ENCODE measurements at places on chromosomes 3 and 15. TPM values are rescaled to one million over a fixed set of nuclear protein-coding genes. Genes with fewer than 3 reads are reported as not detected.
A peak's percentile ranks its signal among the peaks of the same experiment; 100 is the strongest.

- DNase-seq = peak; percentile 22
Observed at GRCh38 chr3:59573911-59574310, 524.1 kb upstream of the CFAP20DC start.

GRCh38 chr3:132256989-132257388 is 60.2 kb upstream of the ACP3 start:
- DNase-seq = peak; percentile 69

GRCh38 chr15:88204584-88204983 is 52.0 kb downstream of the NTRK3 start:
- no peak for DNase-seq

- no peak for DNase-seq
Observed at GRCh38 chr3:121720163-121720562, 29.4 kb downstream of the GOLGB1 start.

DNA sequence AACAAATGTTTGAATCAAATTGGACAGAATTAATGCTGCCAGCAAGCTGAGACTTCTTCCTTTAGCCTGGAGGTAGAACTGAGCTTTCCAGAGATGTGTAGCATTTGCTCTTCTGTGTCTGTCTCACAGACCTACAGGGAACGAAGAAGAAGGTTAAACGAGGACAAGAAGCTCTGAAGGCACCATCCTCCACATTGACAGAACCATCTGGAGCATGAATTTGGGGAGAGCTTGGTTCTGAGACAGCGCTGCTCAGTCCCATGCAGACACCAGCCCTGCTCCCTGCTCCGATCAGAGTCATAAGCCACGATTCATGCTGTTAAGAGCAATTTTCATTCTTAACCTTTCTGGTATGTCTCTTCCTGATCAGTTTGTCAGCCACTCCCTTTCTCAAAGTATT is 7.7 kb upstream of the KY start:
- DNase-seq = no peak

GRCh38 chr3:46154311-46154710 is 53.8 kb downstream of the CCR1 start:
- DNase-seq = no peak

DNA sequence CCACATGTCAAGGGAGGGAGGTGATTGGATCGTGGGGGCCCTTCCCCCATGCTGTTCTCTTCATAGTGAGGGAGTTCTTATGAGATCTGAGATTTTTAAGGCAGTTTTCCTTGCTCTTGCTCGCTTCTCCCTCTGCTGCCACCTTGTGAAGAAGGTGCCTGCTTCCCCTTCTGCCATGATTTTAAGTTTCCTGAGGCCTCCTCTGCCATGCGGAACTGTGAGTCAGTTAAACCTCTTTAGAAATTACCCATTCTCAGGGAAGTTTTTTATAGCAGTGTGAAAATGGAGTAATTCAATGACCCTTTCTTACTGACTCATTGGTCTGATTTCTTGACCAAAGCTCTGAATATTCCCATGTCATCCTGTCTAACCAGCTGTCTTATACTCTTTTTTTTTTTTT is 484.4 kb upstream of the TPRG1 start:
- peak; percentile 71 for DNase-seq

DNA sequence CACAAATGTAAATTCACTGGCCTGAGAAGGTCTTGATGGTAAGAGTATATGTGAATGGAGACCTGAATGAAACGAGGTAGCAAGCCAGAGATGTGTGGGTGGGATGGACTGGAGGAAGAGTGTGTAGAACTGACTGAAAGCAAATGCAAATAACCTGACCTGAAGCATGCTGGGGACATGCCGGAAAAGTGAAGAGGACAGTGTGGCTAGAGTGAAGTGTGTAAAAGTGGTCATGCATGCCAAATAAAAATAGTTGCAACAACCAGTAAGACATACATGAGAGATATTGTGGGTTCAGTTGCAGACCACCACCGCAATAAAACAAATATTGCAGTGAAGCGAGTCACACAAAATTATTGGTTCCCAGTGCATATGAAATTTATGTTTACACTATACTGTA is 82.3 kb downstream of the LPP start:
- no peak for DNase-seq

- no peak for DNase-seq
Observed at GRCh38 chr15:35058534-35059054, 26.5 kb downstream of the NANOGP8 start.

DNA sequence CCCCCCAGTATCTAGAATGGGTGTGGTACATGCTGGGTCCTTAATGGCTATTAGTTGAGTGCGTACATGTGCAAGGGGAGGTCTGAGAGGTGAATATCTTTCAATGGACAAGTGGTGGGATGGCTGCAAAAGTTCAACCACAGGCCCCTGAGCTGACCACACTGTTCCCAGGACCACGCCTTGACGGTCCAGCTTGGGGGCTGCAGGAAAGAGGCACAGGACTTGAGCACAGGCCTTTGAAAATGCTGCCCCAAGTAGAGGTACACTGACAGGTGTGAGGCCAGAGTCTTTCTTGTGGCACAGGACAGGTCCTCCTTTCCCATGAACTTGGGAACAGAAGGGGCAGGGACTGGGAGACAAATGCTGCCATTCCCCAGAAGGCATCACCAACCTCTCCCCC is 24.0 kb downstream of the AMOTL2 start:
- no peak for DNase-seq

DNA sequence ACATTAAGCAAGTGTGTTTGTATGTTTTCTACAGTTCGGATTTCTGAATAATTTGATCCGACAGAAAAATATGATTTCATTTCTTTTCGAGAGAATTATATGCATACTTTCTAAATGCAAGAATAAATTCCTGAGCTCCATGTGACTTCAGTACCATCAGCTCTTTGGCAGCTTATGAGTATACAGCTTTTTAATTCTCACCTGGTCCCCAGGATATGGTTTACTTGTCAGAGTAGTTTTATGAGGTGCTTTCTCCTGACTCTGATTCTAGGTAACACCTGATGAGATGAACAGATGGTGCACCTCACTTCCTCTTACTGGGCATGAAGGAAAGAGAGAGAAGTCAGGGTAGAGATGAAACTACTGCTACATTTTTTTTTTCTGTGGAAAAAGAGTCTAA is 3.1 kb downstream of the HGD start:
- DNase-seq = no peak

DNA sequence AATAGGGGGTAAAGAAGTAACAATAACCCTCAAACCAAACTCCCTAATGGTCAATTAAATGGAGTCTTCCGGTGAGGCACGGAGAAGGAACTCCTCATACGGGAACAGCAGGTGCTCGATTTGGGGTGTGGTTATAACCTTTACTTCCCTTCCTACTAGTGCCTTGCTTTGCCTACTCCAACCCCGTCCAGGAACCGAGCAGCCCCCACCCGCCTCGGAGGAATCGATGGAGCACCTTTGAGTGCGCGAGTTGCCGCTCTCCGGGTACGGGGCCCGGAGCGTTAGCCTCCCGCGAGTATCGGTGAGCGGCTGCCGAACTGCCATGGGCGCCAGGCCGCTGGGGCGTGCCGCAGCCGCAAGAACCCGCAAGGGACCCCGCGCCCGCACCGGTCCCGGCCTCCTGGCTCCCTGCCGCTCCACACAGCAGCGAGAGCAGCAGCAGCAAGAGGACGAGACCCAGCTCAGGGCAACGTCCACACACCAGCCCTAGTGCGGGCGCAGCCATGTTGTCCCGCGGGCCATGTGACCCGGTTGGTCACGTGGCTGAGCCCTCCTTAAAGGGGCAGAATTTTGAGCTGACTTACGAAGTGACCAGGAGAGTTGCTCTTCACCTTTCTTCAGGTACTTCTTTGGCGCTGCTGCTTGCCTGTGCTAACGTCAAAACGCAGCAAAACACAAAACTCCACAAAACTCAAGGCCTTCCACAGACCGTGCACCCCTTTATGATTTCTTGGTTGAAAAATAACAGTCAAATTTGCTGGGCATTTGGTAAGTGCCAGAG is at the start of gene SUMF1:
Gene SUMF1 (minus strand): TSS at position 529 of the 781 bp plus-strand sequence. CDS start 24 bp downstream, at position 505.
- DNase-seq = peak; percentile 67

DNA sequence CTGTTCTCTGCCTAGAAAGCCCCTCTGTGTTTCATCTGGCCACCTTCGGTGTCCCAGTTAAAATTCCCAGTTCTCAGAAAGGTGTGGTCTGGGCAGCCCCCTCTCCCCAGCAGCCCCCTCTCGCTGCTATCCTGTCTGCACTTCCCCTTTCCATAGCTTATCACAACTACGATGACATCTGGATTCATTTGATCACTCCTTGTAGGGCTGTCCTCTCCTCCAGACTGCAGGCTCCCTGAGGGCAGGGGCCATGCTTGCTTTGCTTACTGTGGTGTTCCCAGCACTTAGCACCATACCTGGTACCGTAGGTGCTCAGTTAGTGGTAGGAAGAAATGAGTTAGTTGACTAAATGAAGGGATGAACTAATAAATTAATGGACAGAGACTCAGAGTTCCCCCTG is 26.3 kb upstream of the GOLGA6C start:
- no peak for DNase-seq

DNA sequence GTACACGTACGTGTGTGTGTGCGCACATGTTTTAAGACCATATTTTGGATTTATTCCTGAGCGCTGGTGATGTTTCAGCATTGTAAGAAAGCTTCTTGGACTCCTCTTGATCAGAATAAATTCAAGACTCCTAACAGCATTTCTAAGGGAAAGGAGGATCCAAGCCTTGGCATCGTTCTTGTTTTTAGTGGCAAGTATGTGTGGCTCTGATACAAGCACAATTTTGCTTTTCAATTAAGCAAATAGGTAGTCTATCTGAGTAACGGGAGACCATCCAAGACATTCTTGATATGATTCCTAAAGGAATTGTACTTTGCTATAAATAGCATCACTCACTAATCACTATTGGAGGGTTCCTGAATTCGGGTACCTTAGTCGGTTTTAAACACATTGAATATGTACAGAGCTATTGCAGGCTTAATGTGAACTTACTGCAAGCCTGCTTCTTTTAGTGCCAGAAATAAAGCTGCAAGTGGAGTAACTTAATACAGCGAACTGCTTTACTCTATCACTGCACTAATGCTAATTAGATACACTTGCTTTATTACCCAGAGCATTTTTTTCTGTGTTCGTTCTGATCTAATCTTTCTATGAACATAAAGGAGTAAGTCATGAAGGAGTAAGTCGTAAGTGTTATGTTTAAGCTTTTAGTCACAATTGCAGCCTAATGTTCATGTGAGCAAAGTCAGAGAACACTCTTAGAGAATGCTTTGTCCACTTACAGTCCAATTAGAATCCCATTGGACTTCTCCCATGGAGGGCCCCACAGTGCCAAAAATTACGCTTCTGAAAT is 186.3 kb downstream of the MCTP2 start:
- no peak for DNase-seq

GRCh38 chr3:7876741-7877297 is 624.8 kb upstream of the LMCD1 start:
- DNase-seq = peak; percentile 19

- DNase-seq = no peak
Observed at GRCh38 chr3:76824658-76825240, 215.2 kb upstream of the ROBO2 start.

DNA sequence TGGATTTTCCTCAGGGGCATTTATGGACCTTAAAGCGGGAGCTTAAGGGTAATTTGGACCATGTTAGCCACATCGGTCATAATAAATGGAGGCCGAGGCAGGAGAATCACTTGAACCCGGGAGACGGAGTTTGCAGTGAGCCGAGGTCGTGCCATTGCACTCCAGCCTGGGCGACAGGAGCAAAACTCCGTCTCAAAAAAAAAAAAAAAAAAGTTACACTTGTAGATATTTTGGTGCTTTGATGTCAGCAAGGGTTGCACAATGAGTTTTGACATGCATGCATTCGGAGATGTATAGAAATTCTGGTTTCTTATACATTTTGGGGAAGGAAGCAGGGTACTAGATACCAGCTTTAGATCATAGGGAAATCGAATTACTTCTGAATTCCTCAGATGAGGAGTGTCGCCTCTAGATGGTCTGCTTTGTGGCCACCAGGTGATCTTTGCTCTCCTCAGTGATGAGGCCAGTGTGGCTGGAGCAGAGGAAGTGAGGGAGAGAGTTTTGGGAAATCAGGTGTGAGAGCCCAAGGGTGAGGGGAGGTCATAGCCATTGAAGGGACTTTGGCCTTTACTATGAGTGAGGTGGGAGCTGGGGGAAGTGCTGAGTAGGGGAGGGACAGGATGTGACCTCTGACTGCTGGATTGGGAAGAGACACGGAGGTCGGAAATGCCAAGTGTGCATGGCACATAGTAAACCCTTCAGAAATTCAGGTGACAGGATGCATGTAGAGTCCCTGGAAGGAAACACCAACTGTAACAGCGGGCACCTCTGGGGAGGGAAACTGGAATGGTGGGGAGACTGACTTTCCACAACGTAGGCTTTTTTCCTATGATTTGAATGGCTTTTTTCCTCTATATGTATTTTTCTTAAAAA is 8.4 kb upstream of the RBSN start:
- no peak for DNase-seq

GRCh38 chr15:66157507-66157906 is 96.0 kb downstream of the MEGF11 start:
- no peak for DNase-seq

Gene SNTN
- total RNA-seq = not detected

Gene HYAL3
- total RNA-seq = 2.8 TPM

Gene WDR49
- total RNA-seq = not detected

Gene BRK1
- 121 TPM for total RNA-seq

Gene SLC28A1
- total RNA-seq = not detected

Gene LRRC34
- total RNA-seq = 0.43 TPM

Gene LRRN1
- total RNA-seq = 1.6 TPM

Gene SLC22A13
- not detected for total RNA-seq
